ENCODE measurements at places on chromosomes 4 and X.

DNA sequence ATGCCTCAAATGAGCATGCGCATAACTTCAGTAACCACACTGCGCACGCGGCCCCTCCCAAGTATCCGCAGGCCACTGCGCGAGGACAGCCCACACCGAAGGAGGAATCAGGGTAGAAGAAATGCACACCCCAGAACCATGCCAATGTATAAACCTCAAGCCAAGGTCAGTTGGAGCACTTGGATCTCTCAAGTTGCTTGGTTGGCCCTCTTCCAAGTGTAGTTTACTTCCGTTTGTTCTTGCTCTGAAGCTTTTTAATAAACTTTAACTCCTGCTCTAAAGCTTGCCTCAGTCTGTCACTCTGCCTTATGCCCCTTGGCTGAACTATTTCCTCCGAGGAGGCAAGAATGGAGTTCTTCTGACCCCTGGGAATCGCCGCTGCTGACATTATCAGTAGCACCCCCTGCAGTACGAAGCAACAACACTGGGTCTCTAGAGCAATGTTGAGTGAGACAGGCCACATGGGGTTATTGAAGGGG is 22.0 kb upstream of the SPINK2 start:
- DNase-seq, result no peak

DNA sequence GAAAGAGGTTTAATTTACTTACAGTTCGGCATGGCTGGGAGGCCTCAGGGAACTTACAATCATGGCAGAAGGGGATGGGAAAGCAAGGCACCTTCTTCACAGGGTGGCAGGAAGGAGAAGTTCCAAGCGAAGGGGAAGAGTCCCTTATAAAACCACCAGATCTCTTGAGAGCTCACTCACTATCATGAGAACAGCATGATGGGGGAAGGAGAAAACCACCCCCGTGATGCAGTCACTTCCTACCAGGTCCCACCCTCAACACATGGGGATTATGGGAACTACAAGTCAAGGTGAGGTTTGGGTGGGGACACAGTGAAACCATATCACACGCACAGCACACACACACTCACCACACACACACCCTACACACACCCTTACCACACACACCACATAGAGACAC is 104.3 kb downstream of the DCTD start:
- no peak for DNase-seq

DNA sequence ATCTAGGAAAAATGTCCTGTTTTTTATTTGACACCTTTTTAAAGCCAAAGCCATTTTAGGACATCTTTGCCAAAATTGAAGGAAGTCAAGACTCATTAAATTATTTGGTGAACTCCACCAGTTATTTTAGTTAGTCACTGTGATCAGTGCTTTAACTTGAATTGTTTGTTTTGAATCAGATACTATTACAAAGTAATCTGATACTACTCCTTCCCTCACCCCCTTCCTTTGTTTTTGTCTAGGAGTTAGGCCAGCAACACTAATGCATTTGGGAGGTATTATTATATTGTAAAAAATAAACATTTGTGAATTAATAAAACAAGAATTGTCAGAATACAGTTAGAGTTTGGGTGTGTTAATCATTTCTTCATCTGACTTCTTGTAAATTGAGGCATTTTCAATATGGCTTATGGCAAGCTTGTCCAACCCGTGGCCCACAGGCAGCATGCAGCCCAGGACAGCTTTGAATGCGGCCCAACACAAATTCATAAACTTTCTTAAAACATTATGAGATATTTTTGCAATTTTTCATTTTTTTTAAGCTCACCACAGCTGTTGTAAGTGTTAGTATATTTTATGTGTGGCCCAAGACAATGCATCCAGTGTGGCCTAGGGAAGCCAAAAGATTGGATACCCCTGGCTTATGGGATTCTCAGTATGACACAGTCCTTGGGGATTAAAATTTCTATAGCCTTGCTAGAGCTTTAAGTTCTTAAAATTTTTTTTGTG is 182.2 kb downstream of the BMPR1B start:
- DNase-seq, result no peak

DNA sequence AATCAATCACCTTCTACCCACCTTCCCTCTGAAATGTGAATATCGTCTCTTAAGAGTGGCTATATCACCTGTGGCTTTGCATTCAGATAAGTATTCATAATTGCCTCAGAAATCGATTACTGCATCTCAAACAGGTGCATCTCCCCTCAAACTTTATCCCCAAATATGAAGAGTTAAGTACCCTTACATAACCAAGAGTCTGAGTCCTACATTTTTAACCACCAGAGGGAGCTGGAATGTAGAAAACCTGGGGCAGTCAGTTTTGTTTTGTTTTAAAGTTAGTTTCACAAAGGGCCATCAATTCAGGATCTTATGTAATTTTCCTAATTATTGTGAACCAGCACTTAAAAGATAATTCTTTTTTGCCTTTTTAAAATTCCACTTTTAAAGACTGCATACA is 5.7 kb downstream of the TCEANC start:
- DNase-seq, result peak; percentile 22

GRCh38 chr4:33427676-33428075 is 2707.5 kb downstream of the PCDH7 start:
- no peak for DNase-seq

- DNase-seq, result peak; percentile 15
Measured at GRCh38 chr4:81648576-81649275, 177.0 kb upstream of the RASGEF1B start.

DNA sequence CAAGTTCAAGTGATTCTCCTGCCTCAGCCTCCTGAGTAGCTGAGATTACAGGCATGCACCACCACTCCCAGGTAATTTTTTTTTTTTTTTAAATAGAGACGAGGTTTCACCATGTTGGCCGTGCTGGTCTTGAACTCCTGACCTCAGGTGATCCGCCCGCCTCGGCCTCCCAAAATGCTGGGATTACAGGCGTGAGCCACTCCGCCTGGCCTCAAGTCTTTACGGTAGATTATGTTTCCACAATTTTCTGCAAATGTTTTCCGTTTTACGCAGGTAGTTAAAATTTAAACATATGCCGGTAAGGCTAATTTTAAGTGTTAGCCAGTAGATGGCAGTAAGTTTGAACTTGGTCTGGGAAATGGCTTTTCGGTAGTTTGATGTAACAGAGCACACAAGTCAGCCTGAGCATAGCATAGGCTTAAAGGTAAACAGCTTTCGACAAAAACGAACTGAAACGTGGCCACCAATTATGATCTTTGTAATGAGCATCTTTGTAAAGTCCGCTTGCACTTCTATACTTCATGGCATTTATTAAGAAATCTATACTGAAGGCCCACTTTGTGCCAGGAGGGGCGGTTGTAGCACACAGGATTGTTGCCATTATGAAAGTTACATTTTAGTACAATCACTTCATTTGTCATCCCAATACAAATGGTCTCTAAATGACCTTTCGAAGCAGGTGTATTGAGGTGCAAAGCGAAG is 31.1 kb downstream of the CCKAR start:
- peak; percentile 65 for DNase-seq

DNA sequence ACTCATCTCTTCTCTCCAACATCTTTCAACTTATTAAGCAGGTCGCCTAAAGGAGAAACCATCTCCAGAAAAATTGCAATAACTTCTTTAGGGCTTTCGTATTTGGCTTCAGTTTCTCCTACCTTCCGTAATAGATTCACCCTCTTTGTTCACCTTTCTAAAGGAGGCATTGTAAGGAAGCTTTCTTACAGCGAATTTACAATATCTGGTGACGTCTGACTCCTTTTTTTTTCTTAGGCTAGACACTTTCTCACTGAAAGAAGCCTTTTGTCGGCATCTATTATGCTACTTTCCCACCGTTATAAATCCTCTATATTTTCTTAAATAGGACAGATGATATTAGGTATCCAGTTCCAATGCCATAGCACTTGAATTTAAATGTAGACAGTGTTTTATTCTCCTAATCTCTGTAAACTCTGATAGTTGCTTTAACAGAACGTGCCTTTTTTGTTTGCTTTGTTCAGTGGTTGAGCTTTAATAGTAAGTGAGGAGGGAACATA is 302.4 kb downstream of the IL1RAPL1 start:
- no peak for DNase-seq

GRCh38 chr4:6840062-6840976 is 57.8 kb downstream of the KIAA0232 start:
- no peak for DNase-seq
